ENCODE measurements at places on chromosomes 1 and 21.

- DNase-seq: no peak
Observed at GRCh38 chr1:31434979-31435378, 22.0 kb downstream of the SERINC2 start.

GRCh38 chr21:45122030-45122429 lies 47.6 kb downstream of the ADARB1 start:
- no peak for DNase-seq

DNA sequence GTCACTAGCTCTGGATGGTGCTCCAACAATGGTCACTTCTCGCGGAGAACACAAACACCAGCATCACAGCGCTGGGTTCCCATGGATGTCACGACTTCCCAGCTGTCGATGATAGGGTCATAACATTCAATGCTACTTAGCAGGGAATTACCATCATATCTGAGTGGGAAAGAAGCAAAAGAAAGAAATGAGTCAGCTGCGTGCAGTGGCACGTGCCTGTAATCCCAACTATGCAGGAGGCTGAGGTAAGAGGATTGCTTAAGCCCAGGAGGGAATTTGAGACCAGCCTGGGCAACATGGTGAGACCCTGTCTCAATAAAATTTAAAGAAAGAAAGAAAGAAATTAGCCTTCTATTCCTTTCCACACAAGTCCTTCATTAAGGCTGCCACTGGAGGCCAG lies 3.6 kb upstream of the RABIF start:
- no peak for DNase-seq

DNA sequence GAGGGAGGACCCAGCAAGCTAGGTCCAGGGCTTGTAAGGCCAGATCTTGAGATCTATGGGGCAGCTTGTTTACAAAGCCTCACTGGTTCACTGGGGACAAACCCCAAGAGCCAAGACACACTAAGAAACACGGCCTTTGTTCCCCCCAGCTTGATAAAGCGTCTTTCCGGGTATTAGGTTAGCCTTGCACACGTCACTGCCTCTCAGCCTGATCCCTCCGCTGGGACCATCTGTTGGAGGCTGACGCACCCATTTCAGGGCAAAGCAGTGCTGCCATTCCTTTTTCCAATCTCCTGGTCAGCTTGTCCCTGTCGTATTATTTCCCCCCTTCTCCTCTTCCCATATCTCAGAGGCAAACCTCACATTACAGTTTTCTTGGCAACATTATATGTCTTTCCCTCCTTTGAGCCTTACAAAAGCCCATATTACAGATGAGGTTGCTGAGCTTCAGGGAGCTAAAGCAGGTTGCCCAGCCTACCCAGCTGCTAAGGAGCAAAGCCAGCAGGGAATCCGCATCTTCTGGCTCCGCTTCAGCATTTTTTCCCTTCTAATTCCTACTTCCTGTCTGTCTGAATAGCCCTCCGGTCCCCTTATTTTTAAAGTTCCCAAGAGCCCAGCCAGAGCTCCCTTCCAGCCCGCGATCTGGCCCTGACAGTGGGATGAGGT lies 4.1 kb downstream of the HEYL start:
- no peak for DNase-seq

GRCh38 chr1:232422098-232422497 lies 207.8 kb downstream of the SIPA1L2 start:
- no peak for DNase-seq
